ENCODE measurements at places on chromosomes 1 and 21. TPM values are rescaled to one million over a fixed set of nuclear protein-coding genes. Genes with fewer than 3 reads are reported as not detected.

DNA sequence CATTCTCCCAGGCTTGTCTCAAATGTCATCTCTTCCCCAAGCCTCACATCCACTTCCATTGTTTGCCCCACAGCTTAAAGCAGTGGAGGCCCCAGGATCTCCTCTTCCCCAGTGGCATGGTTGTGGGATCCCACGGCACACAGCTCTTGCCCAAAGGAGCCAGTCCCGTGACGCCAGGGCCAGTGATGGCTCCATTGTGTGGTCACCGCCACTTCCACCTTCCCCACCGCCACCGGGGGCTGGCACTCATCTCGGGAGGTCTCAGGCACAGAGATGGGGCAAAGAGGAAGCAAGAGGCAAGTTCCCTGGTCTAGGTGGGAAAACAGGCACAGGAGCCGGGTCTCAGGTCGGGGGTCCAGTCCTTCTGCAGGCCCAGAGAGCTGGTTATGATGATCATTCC is 22.9 kb upstream of the ALDH4A1 start:
- no peak for DNase-seq

- DNase-seq, result no peak
Measured at GRCh38 chr1:92310185-92310597, 11.3 kb downstream of the RPAP2 start.

The FMO4 gene
- total RNA-seq, result 2.7 TPM

GRCh38 chr1:74811436-74812179 is 78.7 kb downstream of the TYW3 start:
- peak; percentile 2 for DNase-seq

DNA sequence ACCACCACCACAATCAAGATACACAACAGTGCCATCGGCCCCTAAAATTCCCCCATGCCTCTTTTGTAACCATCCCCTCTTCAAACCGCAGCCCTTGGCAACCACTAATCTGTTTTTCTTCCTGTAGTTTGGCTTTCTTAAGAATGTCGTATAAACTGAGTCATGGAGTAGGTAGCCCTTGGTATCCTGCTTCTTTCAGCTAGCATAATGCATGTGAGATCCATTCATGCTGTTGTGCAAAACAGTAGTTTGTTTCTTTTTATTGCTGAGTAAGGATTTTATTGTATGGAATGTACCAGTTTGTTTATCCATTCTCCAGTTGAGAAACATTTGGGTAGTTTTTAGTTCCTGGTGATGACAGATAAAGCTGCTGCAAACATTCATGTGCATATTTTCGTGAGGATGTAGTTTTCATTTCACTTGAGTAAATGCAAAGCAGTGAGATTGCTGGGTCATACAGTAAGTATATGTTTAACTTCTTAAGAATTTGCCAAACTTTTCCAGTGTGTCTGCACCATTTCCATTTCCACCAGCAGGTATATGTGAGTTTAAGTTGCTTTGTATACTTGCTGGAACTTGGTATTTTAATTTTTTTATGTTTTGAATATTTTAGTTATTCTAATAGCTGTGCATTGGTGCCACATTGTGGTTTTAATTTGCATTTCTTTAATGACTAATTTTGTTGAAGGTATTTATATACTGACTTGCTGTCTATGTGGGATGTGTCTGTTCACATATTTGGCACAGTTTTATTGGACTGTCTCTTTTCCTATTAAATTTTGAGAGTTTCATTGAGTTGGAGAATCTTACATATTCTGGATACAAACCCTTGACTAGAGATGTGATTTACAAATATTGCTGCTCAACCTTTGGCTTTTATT is 148.4 kb upstream of the MAP1LC3C start:
- no peak for DNase-seq

DNA sequence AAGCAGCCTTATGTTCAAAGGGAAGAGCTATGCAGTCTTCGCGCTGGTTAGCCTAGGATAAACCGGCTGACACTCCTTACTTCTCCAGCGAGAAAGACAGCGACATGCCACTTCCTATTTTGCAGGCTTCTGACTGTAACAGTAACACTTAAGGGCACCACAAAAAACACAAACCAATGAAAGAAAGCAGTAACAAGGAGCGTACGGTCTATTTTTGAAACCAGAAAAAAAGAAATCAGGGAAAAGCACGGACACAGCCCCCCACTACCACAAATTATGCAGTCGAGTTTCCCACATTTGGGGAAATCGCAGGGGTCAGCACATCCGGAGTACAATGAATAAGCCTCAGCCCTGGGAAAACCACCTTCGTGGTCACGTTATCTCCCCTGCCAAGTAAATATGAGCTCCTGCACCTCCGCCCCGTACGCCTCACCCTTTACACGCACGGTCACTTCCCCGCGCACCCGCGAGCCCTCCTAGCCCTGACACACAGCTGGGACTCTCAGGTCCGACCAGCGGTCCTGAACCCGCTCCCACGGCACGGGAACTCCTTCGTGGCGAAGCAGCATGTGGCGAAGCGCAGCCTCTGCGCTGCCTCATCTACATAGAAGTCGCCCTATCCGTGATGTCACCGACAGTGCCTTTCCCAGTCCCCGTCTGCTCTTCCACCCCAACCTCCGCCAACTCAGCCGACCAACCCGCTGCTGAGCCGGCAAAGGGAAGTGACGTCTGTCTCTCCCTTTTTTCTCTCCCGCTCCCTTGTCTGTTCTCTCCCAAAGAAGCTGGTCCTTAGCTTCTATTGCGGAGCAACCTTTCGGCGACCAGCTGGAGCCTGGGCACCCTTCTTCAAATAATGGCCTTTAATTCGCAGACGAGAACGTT is 40.9 kb upstream of the PPIAL4F start:
- peak; percentile 73 for DNase-seq

- DNase-seq, result no peak
Measured at GRCh38 chr1:67674260-67675011, 10.6 kb upstream of the GADD45A start.

DNA sequence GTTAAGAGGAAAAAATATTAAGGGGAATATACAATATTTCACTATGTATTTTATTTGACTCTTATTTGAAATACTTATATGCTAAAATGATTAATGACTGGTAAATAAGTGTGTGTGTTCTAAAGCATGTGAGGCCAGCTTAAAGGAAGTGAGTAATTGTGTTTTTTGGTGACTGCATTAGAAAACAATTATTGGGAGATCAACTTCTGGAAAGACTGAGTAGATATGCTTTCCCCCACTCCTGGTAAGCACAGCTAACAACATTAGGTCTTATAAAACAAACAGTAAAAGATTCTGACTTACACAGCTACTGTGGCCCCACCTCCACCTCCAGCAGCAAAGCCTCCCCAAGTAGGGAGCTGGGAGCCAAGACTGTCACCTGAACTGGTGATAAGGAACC is 403.0 kb downstream of the SRGAP2C start:
- no peak for DNase-seq

- DNase-seq, result no peak
Measured at GRCh38 chr1:18950401-18951026, 6.0 kb downstream of the IFFO2 start.

DNA sequence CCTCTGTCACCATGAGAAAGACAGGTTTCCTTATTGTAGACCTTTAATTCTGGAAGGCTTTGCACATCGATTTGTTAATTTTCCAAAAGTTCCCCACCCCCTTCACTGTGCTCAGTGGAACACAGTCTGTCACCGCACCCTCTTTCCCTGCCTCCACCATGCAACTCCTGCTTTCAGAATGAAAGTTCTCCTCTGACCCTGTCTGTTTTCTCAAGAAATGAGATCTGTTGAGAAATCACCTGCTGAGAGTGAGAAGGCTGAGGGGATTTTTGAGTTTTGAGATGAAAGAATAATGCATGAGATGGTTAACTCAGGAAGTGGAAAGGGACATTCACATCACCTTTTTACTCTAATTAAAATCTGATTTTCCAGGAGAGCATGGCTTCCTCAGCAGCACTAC is 99.6 kb downstream of the CYYR1 start:
- DNase-seq, result no peak

GRCh38 chr1:60903591-60903990 is 178.8 kb upstream of the NFIA start:
- peak; percentile 86 for DNase-seq

GRCh38 chr1:40648200-40648599 is 17.3 kb downstream of the RIMS3 start:
- no peak for DNase-seq

- DNase-seq, result no peak
Measured at GRCh38 chr1:34113887-34114286, 51.1 kb downstream of the CSMD2 start.

GRCh38 chr1:9653491-9654050 is 2.0 kb downstream of the PIK3CD start:
- DNase-seq, result no peak

- no peak for DNase-seq
Measured at GRCh38 chr1:7948960-7949359, 8.3 kb upstream of the TNFRSF9 start.

The VWA5B1 gene
- total RNA-seq, result not detected

The CD48 gene
- 2.0 TPM for total RNA-seq

DNA sequence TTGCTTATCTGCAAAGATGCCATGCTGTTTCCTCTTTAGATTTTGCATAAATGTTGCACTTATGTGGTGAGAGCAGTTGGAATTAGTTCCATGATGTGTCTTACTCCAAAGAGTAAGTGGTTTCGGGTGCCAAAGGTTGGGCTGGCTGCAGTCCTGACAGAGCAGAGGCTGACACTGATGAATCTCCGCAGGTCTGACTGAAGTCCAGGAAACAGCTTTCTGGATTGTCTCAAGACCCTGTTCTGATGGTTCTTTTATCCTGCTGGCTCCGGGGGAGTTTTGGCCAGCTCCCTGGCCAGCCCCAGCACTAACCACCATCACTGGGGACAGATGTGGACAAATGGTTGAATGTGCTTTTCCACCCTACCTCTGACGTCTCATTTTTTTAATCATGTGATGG is 207.2 kb upstream of the KIAA0040 start:
- DNase-seq, result no peak

- no peak for DNase-seq
Measured at GRCh38 chr1:213054733-213055591, 3.9 kb downstream of the RPS6KC1 start.

DNA sequence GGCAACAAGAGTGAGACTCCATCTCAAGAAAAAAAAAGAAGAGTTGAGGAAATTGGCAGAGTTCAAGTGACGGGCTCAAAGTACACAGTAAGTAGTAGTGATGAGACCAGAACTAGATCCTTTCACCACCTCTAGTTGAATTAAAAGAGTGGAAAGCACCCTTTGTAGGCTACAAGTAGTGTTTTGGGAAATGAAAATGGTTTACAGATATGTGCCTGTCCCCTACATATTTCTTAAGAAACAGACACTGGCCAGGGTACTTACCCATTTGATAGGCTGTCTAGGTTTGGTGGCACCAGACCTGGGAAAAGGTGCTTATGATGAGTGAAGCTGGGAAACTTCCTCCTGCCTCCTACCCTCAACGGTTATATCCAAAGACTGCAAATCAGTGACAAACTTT is 163.7 kb upstream of the BEND5 start:
- no peak for DNase-seq

- no peak for DNase-seq
Measured at GRCh38 chr1:6509919-6510291, 18.4 kb upstream of the PLEKHG5 start.
